ENCODE measurements at places on chromosomes 3 and 15. TPM values are rescaled to one million over a fixed set of nuclear protein-coding genes. Genes with fewer than 3 reads are reported as not detected.
A peak's percentile ranks its signal among the peaks of the same experiment; 100 is the strongest.

GRCh38 chr3:173025941-173026340, 115.1 kb downstream of the SPATA16 start:
- DNase-seq = no peak

DNA sequence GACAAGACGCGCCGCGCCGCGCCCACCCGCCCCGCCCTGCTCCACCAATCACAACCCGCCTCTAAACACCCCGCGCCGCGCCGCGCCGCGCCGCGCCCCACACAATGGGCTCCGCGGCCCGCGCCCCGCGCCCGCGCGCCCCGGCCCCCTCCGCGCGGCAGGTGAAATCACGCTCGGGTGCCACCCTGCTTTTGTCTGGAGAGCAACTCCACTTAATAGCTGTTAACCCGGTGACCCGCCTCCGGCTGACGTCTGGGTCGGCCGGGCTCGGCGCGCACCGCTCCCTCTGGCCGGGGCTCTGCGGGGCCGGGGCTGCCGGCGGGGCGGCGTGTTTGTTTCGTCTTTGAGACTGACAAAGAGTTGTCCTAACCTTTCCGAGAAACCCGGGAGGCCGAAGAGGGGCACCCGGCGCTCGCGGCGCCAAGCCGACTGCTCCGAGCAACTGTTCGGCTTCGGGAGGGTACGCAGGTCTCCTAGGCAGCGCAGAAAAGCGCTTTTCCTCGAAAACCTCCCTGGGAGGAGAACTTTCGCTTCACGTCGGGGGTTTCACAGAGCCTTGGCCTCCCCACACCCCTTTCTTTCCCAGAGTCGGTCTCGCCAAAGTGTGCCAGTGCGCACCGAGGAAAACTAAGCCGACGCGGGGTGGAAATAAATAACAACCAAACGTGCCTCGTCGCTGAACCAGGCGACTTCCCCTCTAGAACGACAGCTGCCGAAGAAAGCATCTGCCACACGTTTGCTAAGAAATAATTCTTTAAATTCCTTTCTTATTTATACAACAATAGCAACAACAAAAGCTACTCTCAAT, 518.4 kb downstream of the FOXP1 start:
- DNase-seq = peak; percentile 66

Gene STRC
- not detected for total RNA-seq

DNA sequence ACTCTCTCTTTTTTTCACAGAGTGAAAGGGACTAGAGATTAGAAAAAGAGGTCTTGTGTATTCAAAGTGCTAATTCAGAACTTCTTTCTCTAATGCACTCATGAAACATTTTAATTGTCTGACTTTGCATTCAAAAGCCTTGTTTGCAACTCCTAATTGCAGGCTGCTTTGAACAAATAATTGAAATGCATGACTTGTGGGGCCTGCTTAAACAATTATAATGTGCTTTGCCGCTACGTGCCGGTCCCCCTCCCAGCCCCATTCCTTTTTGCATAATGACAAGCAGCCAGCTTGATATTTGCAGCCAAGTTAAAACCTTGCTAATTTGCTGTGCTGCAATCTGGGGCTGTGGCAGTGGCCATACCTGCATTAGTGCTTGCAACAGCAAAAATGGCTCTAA, 114.5 kb downstream of the FOXB1 start:
- DNase-seq = no peak

DNA sequence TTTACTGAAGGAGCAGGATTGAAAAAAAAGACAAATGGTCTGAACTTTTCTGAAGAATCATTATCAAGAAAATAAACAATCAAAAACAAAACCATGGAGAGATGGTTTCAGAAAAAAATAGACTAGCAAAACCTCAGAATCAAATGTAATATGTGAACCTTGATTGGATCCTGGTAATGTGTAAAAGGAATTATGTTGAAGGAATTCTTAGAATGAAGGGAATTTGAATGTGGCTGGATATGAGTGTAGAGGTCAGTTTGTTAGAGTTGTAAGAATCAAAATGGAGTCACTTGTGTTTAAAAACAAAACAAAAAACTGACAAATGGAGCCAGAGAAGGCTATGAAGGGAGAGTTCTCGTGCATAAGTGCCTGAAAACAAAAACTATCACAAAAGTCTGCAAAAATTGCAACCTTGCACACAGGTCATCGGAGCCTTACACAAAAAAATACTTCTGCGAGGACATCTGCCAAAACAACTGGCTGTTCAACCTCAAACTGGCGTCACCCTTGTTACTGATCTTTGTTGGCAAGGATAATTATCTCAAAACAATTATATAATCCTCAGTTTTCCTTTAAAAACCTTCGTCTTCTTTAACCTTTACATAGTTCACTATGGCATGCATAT, 19.1 kb upstream of the ATP13A3 start:
- DNase-seq = no peak

GRCh38 chr3:13346481-13347389, 73.4 kb downstream of the NUP210 start:
- DNase-seq = peak; percentile 22

GRCh38 chr15:68258692-68259091, 18.9 kb upstream of the FEM1B start:
- no peak for DNase-seq

- DNase-seq = peak; percentile 72
These were observed 23.5 kb downstream of the ZNF80 start for GRCh38 chr3:114213627-114214541.

DNA sequence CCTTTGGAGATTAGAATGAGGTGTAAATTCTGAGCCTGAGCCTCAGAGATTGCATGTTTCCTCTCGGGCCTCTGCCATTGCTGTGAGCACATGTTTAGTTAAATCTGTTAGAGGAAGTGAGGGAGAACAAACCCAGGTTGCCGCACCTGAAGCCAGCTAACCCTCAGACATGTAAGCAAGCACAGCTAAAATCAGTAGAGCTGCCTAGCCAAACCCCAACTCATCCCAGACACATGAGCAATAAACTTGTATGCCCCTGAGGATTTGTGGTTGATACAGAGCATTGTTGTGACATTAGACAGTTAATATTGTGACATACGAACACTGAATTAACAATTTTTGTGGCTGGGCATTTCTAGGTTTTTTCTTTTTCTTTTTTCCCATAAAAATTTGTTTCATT, 41.9 kb downstream of the NMD3 start:
- peak; percentile 13 for DNase-seq

- peak; percentile 20 for DNase-seq
These were observed 31.9 kb downstream of the PCCB start for GRCh38 chr3:136281966-136282520.

Gene C3orf70
- 2.6 TPM for total RNA-seq

Gene GXYLT2
- 0.09 TPM for total RNA-seq

- DNase-seq = no peak
These were observed 323.8 kb upstream of the PPP2R3A start for GRCh38 chr3:135641761-135642160.

DNA sequence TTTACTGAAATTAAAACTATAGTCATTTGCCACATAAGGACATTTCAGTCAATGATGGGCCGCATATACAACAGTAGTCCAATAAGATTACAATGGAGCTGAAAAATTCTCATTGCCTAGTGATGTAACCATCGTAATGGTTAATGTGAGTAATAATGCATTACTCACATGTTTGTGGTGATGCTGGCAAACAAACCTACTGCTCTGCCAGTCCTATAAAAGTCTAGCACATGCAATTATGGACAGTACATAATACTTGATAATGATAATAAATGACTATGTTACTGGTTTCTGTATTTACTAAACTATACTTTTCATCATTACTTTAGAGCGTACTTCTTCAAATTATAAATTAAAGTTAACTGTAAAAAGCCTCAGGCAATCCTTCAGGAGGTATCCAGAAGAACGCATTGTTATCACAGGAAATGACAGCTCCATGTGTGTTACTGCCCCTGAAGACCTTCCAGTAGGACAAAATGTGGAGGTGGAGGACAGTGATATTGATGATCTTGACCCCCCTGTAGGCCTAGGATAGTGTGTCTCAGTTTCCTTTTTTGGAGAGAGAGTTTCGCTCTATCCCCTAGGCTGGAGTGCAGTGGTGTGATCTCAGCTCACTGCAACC, 102.7 kb downstream of the ATP1B3 start:
- peak; percentile 68 for DNase-seq

Gene ANKRD63
- not detected for total RNA-seq

Gene CAMK2N2
- not detected for total RNA-seq

Gene GRM2
- under 0.01 TPM for total RNA-seq

Gene PPIB
- total RNA-seq = 815 TPM

DNA sequence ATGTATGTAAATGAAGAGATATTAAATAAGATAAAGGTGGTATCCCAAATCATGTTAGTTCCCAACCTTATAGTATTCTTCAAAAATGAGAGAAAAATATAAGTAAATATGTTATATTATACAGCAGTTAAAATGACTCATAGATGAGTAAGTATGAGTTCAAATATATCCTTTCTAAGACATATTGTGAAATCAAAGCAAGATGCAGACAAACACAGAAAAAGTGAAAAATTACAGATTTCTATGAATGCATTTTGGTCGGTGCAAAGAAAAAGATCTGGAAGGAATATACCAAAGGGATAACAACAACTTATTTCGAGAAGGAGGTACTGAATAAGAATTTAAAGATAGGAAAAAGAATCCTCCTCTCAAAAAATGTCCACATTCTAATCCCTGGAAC, 181.2 kb upstream of the TTC14 start:
- DNase-seq = no peak

GRCh38 chr15:49769225-49769624, 148.4 kb downstream of the DTWD1 start:
- no peak for DNase-seq

DNA sequence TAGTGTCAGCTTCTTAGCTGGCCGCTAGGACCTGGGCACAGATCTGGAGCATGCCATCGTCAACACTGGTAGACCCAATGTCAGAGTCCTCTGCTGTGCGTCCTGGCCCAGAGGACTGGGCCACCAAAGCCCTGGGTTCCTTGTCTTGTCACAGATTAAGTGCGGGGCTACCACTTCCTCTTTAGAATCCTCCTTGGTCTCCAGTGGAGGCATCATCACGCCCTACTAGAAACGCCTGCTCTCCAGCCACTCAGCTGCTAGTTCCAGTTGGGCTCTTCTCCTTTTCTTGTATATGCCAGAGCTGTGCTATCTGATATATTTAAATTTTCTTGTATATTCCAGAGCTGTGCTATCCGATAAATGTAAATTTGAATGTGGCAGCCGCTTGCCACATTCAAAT, 11.2 kb downstream of the PPCDC start:
- DNase-seq = no peak

DNA sequence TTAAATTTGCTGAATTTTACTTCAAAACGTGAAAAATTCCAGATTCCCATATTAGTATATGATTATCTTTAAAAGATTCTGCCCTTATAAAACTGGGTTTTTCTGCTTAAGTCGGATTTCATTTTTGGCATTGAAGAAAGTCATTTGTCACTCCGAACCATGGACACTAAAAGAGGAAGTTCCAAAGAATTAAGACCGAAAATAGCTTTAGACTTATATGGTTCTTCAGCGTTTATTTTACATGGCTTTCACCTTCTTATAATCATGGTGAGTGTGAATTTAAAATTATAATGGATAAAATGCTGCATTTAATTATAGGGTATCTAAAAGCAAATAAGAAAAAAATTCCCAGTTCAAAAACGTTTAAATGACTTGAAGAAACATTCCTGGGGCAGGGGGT, 1.0 kb downstream of the C3orf38 start:
- peak; percentile 17 for DNase-seq

Gene DUOX2
- not detected for total RNA-seq
